Choroid plexus epithelial cell (primary cell): ENCODE measurements at places on chromosomes 16 and 17.
A peak's percentile ranks its signal among the peaks of the same experiment; 100 is the strongest.

GRCh38 chr16:17106243-17106791 lies 364.4 kb downstream of the XYLT1 start:
- no peak for DNase-seq

GRCh38 chr17:9521062-9521461 lies 54.6 kb downstream of the STX8 start:
- DNase-seq: no peak

GRCh38 chr16:31148896-31149295 lies 970 bp downstream of the PRSS36 start:
- no peak for DNase-seq

DNA sequence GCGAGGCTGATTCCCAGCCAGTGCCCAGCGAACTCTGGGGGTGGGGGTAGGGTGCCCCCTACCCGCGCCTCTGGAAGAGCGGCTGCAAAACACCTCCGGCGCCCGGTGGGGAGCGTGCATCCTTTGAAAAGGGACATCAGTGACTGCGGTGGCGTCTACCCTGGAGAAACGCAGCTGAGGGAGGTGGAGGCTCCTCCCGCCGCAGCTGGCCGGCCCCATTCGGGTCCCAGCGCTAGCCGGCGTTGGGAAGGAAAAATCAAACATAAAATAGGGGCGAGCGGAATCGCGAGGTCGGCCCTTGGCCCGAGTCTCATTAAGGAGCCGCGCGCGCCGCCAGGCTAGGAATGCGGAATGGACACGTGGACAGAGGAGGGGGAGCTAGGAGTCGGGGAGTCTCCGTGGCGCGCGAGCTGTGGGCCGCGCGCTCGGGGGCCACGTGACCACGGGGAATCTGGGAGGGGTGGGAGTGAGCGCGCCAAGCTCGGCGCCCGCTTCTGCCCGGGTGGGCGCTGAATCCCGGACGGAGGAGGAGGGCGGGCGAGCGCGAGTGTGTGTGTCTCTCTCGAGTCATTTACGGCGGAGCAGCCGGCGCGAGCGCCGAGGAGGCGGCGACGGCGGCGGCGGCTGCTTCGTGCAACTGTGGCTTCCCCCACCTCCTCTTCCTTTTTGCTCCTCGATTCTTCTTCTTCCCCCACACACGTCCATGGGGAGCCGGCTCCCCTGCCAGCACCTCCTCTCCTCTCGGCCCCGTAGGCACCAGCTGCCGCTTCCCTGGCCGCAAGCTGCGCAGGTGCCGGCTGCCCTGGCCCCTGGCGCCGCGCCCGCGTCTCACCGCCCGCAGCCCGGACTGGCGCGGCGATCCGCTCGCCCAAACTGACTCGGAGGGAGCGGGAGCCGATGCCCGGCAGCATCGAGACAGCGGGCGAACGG lies at the start of gene TMEM132E:
Gene TMEM132E (plus strand): TSS at position 566 of the 930 bp plus-strand sequence. CDS start 1,495 bp downstream, outside the sequence.
- DNase-seq: peak; percentile 12

DNA sequence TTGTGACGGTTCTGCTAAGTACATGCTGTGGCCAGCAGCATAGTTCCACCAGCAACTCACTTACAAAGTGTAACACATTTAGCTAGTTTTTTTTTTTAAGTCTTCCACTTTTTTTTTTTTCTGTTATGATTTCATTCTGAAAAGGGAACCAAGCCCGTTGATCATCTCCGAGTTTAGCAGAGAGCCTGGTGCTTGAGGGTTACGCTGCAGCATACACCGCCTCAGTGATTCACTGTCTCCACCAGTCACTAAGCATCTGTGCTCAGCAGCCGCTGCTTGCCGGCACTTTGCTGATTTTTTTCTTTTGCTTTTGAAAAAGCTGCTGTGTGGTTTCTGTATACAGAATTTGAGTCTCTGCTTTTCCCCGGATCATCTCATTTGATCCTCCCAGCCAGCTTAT lies 194.5 kb upstream of the CDH13 start:
- no peak for DNase-seq

GRCh38 chr16:27445502-27446175 lies 43.7 kb downstream of the IL21R start:
- DNase-seq: no peak

GRCh38 chr16:11306381-11306780 lies 25.3 kb upstream of the PRM1 start:
- no peak for DNase-seq

GRCh38 chr16:24943471-24943870 lies 71.7 kb downstream of the ARHGAP17 start:
- no peak for DNase-seq

DNA sequence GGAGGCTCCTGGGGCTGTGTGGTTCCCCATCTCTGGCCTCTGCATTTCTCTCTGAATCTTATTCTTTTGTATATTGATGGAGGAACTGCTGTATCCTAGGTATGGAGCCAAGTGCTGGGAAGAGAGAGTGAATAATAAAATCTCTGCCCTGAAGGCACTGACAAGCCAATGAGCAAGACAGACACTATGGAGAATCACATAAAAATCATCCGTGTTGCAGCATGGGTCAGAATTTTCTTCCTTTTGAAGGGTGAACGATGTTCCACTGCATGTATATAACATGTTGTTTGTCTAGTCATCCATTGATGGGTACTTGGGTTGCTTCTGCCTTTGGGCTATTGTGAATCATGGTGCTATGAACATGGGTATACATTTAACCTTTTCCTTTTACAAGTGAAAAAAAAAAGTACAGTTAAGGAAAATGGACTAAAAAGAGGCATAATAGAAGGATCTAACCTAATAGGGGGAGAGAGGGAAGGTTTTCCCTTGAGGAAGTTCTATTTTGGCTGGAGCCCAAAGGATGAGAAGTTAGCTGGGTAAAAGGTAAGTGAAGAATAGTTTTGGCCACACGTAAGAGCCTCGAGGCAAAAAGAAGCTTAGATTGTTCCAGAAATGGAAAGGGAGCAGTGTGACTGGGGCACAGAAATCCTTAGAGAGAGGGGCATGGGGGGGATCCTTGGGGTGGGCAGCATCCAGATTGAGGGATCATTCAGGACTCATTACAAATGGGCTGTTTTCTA lies 32.3 kb upstream of the GNA13 start:
- DNase-seq: no peak

- DNase-seq: no peak
Measured at GRCh38 chr17:16506188-16506587, 14.2 kb upstream of the LRRC75A start.

- DNase-seq: no peak
Measured at GRCh38 chr16:8376858-8377257, 213.5 kb downstream of the TMEM114 start.

GRCh38 chr17:10803830-10804475 lies at the start of gene TMEM238L:
Gene TMEM238L (minus strand): TSS chr17:10804099. CDS start chr17:10803963, 136 bp downstream.
- DNase-seq: no peak

DNA sequence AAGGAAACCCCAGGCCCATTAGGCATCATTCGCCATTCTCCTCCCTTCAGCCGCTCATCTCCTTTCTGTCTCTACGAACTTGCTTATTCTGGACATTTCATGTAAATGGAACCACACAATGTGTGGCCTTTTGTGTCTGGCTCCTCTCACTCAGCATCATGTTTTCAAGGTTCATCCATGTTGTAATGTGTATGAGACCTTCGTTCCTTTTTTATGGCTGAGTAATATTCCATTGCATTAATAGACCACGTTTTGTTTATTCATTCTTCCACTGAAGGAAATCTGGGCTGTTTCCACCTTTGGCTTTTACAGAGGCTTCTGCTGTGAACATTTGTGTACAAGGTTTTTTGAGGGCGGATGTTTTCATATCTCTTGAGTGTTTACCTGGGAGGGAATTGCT lies 3.2 kb downstream of the CRISPLD2 start:
- DNase-seq: no peak

DNA sequence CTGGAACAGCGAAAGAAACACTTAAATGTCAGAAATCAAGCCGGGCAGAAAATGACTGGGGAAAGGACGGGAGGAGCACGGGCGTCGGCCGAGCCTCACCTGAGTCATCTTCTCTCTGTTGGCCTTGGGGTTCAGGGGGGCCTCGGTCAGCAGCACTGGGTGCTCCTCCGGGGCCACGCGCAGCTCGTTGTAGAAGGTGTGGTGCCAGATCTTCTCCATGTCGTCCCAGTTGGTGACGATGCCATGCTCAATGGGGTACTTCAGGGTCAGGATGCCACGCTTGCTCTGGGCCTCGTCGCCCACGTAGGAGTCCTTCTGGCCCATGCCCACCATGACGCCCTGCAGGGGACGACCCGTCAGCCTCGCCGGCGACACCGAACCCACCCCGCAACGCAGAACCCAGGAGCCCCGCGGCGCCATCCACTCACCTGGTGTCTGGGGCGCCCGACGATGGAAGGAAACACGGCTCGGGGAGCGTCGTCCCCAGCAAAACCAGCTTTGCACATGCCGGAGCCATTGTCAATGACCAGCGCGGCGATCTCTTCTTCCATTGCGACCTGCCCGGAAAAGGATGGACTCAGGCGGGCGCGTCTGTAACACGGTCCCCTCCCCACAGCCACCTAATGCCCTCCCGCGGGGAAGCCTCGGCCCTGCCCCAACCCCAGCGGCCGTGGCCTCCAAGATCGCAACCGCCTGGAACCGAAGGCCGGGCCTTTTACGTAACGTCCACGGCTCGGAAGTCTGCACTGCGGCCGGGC lies 616 bp downstream of the ACTG1 start:
- no peak for DNase-seq

DNA sequence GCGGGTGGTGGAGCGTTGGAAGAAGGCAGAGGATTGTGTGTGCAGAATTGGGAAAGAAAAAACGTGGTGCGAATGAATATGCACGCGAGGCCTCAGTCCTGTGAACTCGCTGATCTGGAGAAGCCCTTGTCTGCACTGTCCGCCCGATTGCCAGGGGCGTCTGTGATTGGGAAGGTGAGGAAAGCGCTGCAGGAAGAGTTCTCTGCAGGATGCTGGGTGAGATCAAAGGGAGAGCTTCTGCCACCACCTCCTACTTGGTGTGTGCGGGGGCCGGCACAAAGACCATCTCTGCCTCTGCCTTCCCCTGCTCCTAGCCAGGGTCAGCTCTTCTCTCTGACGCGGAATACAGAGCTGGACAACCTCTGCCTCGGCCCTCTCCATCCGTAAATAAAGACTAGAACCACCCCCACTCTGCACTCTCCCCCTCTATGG lies 841 bp upstream of the RAB5C start:
- peak; percentile 23 for DNase-seq

DNA sequence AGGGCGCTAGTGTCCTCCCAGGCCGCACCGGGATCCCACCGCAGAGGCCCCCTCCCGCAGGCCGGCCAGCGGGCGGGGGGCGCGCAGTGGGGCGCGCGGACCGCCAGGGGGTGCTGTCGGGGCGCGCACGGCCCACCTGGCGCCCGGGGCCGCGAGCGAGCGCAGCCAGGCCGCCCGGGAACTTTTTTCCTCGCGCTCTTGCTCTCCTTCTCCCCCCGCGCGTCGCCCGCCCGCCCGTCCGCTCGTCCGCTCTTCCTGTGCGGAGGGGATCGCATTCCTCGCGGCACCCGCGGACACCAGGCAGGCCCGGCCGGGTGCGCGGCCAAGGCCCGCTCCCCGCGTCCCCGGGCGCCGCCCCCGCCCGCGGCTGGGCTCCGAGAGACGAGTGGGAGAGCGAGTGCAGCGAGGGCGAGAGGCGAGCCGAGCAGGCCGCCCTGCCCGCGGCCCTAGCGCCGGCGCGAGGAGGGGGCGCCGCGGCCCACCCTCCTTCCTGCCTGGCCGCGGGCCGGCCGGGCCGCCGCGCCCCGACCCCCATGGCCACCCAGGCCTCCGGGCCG lies at the start of gene RAI1:
Gene RAI1 (plus strand): TSS at position 272 of the 557 bp plus-strand sequence. CDS start 111,491 bp downstream, outside the sequence.
- DNase-seq: peak; percentile 83

GRCh38 chr17:46908068-46908737 lies 14.8 kb upstream of the GOSR2 start:
- DNase-seq: no peak

- DNase-seq: no peak
Measured at GRCh38 chr17:82328141-82328993, 5.2 kb downstream of the SECTM1 start.

DNA sequence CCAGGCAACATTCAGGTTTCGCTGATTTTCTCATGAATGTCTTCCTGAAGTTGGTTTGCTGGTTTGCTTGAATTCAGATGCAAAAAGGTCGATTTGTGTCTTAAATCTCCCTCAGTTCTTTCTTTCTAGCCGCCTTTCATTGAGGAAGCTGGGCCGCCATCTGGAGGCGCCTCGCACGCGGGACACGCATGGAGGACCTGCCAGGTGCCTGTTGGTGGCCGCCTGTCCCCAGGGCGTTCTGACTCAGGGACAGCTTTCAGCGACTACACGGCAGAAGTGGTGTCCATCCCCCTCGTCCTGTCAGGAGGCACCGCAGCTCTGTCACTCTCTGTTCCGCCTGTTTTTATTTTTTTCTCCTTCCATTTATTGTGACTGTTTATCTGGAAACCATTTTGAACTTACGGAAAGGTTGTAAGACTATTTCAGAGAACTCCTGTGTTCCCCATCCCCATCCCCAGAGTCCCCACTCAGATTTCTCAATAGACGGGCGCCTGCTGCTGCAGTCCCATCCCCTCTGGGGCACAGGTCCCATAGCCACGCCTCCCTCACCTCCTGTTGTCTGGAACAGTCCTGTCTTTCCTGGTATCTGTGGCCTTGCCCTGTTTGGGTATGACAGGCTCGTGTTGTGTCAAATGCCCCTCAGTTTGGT lies 33.2 kb downstream of the COX4I1 start:
- DNase-seq: no peak

- DNase-seq: peak; percentile 78
Measured at GRCh38 chr17:44884941-44885340, 14.3 kb downstream of the EFTUD2 start.

GRCh38 chr17:21459536-21459935 lies 83.4 kb downstream of the KCNJ12 start:
- no peak for DNase-seq

GRCh38 chr16:53565296-53565863 lies 62.4 kb upstream of the AKTIP start:
- DNase-seq: peak; percentile 14

GRCh38 chr17:52789829-52790228 lies 631.3 kb upstream of the CA10 start:
- DNase-seq: no peak

DNA sequence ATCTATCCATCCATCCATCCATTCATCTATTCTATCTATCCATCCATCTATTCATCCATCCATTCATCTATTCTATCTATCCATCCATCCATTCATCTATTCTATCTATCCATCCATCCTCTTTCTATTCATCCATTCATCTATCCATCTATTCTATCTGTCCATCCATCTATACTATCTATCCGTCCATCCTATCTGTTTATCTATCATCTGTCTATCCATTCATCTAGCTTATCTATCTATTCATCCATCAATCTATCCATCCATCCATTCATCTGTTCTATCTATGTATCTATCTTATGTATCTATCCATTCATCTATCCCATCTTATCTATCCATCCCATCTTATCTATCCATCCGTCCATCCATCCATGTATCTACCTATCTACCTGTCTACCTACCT lies 8.8 kb downstream of the RNF213 start:
- no peak for DNase-seq

DNA sequence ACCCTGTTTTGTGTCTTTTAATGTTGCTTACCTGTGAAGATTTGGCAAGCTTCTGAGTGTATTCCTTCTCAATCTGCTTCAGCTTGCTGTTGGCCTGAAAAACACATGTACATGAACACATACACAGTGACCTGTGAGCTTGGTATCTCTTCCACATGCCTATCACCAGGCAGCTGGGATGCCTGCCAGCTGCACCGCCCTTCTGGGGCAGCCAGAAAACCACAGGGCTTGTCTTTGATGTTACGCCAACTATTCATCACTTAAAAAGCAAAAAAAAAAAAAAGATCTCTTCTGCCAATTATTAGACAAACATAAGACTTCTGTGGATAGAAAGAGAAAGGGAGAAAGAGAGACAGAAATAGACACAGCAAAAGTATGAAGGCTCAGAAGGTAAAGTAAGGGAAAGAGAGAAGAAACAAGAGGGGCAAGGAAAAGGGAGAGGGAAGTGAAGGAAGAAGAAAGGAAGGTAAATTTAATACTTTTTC lies 189.2 kb upstream of the AXIN2 start:
- peak; percentile 96 for DNase-seq

- DNase-seq: peak; percentile 49
Measured at GRCh38 chr16:11088074-11088730, 143.8 kb downstream of the CLEC16A start.
